ENCODE measurements at places on chromosomes 16 and 17.

- peak; percentile 98 for DNase-seq
These were observed at the start of gene CCDC57 for GRCh38 chr17:82212331-82213250. TSS of gene CCDC57 (minus strand) at chr17:82212842. CDS start at chr17:82201944, 10,898 bp downstream.

GRCh38 chr17:44002141-44002848, 2.1 kb upstream of the NAGS start:
- no peak for DNase-seq

GRCh38 chr16:47162670-47163420, 19.1 kb upstream of the NETO2 start:
- no peak for DNase-seq

GRCh38 chr17:17871913-17872312, 35.1 kb upstream of the SREBF1 start:
- DNase-seq, result no peak

- peak; percentile 62 for DNase-seq
These were observed 4.0 kb downstream of the MAFG start for GRCh38 chr17:81923302-81924260.

- DNase-seq, result peak; percentile 99
These were observed 15.8 kb downstream of the TMC6 start for GRCh38 chr17:78112518-78113471.

Measured in iPS-NIHi11 (cell line).